T-helper 2 cell treated with Interferon-gamma antibody and Interleukin-4, amounts not matched to agents 5 μg/mL and 100 μg/mL, for 36 hours (primary cell): ENCODE measurements at places on chromosomes 4 and X.
A peak's percentile ranks its signal among the peaks of the same experiment; 100 is the strongest.

DNA sequence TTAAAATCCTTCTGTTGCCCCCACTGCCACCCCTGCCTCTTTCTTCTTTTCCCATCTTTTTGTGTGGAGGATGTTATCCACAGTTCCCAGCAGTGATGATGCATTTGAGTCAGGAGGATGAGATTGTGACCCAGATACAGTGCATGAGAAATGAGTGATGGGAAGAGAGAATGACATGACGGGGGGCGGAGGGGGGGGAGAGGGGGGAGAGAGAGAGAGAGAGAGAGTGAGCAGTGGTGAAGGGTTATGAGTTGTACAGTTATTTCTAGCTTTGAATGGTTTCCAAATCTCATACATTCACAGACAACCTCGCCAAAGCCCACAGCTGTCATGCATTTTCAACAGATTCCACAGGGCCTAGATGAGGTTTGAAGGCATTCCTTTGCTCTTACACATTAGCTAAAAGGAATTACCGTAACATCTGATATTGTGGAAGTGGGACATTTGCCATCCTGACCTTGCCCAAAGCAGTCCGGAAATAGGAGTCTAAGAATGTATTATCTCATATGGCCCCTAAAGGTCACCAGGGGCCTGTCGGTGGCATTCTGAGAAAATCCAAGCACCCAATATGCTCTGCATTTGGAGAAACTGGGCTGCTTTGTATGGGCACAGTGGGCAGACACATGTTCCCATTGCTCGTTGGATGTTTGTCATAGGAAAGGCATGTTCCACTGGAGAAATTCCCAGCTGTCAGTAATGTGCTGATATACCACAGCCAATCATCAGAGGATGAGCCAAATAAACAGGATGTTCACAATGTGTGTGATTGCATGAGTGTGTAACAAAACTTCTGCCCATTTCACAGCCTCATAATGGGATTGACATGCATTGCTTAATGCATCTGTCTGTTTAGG, 435.8 kb downstream of the SPRY1 start:
- DNase-seq = no peak

DNA sequence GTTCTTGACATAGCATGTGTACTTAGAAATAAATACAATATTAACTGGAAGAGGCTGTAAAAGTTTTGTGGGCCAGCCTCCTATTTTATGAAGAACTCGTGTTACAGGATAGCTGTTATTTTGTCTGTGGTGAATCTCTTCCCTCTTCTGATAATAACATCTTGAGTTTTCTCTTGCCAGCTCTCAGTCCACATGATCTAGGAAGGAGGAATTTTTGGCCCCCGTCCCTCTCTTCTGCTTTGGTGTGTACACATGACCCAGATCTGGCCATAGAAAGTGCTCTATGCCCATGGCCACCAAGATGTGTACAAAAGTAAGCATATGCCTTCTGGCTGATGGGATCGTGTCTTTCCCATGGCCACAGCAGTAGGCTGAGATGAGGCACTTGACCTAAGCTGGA, 108.0 kb upstream of the LEF1 start:
- no peak for DNase-seq

DNA sequence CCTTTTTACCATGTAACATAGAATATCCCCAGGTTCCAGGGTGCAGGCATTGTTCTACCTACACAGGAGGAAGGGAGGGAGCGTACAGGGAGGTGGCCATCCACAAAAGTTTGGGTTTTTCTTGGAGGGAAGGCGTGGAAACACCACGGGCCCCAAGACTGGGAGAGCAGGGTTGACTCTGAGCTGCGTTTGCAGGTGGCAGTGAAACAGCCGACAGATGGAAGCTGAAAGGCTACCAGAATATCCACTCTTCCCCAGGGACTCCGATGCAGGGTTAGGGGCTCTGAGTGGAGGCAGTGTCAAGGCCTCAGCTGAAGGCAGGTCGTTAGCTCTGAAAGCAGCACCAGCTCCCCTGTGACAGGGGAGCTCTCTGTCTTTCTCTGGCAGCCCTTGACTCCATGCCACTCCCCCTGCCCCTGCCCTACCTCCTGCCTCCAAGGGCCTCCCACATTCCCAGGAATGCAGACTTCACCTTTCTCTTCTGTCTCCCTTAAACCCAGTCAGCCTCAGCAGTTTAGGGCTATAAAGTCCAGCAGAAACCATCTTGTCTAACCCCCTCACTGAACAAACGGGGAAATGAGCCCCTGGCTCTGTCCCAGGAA, 14.0 kb upstream of the GLOD5 start:
- DNase-seq = no peak

DNA sequence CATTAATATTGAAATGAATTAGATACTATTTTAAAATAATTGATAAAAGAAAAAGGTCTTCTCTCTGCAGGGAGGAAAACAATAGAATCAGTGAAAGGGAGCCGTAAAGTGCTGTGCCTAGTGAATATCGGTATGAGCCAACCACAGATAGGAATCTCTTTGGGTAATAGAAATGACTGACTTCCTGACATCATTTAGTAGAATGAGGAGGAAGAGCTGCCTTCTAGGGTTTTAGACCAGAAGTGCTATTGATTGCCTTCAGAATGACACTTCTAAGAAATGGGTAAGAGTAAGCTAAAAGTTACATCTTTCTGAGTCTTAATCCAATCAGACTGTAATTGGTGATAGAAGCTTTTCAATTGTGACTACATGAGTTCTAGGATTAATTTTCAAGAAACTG, 134.0 kb upstream of the MAP9 start:
- DNase-seq = no peak

DNA sequence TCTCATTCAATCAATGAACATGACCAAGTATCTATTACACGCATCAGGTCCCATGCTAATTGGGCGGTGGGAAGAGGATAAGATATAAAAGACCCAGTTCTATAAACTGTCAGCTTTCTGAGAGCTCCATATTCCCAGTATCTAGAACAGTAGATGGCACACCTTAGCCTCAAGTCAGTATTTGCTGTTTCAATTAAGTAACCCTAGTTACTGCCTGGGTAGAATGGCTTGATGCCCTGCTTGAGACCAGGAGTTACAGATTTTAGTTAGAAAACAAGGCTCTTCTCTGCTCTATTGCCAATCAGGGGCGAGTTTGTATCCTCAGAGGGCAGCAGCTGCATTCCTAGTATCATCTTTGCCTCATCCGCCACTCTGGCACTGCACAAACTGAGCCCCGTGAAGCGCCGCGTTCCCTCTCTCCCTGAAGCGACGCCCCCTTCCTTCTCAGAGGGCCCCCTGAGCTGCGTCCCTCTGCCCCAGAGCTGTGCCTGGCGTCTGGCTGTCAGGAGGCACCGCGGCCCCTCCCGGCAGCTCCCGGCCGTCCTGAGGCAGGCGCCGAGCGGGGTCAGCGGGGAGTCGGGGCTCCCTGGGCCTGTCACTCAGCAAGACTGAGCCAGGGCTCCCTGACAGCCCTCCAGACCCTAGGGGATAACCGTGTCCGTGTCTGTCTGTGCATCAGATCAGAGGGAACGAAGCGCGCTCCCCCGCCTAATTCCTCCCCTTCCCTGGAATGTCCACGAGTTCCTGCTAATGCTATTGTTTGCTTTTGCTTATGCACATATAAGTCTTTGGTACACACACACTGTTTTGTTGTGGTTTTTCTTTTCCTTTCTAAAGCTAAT, 212.4 kb upstream of the TTC29 start:
- no peak for DNase-seq

- DNase-seq = no peak
These were observed 426.1 kb downstream of the MID1IP1 start for GRCh38 chrX:39227371-39227770.

- peak; percentile 26 for DNase-seq
These were observed 82.4 kb downstream of the AFAP1 start for GRCh38 chr4:7857238-7857701.

DNA sequence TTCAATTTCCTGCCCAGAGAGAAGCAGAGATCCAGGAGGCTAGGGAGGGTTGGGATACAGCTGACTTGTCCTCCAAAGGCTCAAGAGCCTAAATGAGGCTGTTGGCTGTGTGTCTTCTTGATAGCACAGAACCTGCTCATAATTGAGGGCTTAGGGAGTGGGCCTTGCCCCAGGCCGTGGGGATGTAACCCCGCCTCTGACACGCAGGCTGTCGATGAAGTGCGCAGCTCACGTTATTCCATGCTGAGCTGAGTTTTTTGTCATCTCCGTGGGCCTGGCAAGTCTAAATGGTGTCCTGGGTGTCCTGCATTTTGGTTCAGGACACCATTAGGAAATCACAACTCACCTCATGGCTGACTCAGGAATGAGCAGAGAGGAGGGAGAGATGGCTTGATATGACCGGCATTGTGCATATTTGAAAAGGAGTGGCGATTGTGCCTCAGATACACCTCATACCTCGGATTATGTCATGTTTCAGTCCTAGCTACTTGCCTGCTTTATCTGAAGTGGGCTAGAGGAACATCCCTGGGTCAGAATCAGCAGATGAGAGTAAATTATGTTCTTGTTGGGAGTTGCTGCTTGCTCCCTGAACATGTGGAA, 43.7 kb downstream of the FHDC1 start:
- DNase-seq = no peak

DNA sequence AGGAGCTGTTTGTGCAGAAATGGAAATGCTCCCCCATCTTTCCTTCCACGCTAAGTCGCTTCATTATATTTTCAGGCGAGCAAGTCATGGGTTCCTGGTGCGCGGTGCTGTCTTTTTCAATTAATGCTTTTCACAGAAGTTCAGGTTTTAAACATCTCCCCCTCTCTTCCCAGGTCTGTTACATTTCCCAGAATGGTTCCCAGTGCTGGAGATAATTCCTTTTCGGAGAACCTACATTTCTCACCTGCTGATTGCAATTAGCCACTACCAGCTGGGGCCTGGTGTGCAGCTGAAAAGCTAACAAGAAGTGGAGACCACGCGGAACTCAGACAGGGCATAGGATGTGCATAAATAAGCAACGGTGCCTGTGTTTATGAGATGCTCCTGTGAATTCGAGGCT, 217.8 kb downstream of the MID1IP1 start:
- no peak for DNase-seq

GRCh38 chr4:188423039-188423438, 283.8 kb downstream of the TRIML1 start:
- DNase-seq = no peak

GRCh38 chrX:39953879-39954278, 143.9 kb downstream of the BCOR start:
- no peak for DNase-seq

GRCh38 chr4:182828360-182829025, 88.7 kb downstream of the DCTD start:
- no peak for DNase-seq

DNA sequence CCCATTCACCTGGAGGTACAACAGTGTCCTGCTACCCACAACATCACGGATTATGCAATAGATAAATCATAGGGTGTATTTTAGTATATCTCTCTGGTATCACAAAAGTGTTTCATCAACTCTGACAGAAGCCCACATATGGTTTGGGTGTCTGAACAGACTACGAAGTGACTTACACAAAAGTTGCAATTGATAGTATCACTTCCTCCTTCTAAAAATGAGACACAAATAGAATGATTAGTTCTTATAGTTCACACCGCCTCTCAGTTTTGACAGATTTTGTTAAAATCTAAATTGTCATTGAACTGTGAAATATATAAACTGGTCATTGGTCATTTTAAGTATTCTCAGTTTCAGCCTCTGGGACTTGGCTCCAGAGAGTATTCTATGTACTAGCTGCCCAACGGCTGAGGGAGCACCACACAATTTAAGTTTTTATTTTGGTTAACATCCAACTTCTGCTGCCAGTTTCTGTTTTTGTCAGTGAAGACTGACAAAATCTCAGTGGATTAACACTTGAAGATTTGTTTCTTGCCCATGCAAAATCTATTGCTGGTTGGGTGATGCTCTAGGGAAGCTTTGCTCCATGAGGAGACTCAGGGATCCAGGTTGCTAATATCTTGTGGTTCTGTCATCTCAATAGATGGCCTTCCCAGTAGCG, 113.8 kb upstream of the PUDP start:
- DNase-seq = no peak

DNA sequence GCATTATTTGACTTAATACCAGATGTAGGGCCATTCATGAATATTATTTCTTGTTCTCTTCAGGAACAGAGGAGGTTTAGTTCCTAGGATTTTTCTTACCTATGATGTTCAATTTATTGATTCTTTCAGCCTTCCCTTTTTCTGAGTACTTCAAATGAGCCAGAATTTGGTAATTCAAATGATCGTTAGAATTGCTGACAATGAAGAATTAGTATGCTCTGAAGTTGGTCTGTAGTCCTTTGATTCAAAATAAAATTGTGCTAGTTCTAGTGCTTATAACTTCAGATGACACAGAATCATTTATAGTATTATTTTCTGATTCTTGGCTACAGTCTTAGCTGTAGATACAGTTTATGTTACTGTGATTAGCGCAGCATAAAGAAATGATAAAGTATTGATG, 35.2 kb upstream of the WDR17 start:
- DNase-seq = no peak

DNA sequence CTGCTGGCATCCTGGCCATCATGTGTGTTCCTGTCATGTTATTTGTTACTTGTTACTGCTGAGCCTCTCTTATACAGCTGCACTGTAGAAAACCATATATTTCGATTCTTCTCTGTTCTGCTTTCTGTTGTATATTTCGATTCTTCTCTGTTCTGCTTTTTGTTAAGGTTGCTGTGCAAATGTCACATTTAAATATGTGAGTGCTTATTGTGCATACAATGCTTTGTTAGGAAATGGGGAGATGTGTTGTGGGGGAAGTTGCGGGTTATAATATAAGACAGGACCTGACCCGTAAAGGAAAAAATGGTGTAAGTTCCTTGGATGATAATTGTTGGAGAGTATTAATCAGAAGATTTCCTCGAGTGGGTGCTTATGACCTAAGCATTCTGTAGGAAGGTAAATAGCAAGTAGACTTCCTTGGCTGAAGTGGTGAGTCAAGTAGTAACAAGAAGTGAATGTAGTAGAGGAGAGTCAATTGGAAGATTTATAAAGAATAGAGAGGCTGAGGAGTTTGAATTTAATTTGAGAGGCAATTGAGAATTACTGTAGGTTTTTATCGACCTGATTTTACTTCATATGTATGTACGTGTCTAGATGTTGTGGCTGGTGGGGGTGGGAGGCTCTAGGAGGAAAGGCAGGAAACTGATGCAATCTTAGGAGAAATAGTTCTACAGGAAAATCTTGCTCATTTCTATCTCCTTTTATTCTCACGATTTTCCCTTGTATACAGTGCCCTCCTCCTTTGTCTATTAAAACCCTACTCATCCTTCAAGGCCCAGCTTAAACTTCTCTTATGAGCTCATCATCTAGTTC, 8.5 kb downstream of the OGT start:
- no peak for DNase-seq

- no peak for DNase-seq
These were observed 45.1 kb downstream of the UGT2A2 start for GRCh38 chr4:69594382-69594781.

DNA sequence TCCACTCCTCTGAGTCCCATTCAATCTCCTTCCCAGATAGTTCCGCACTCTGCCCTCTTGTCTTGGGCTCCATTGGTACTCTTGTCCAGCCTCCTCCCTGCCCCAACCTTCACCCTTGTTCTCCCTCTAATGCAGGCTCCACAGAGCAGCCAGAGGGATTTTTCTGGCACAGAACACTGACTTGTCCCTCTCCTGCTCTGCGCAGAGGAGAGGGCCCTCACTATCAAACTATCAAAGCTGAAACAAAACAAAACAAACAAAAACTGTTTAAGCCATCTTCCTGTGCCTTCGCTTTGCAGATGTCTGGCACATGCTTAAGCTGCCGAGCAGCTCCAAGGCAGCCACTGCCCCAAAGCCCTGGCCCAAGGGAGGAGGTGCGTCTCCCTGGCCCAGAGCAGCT, 2.9 kb downstream of the CNGA2 start:
- no peak for DNase-seq
